ENCODE measurements at places on chromosomes 5 and 9. TPM values are rescaled to one million over a fixed set of nuclear protein-coding genes. Genes with fewer than 3 reads are reported as not detected.

The GHR gene
- 0.56 TPM for total RNA-seq

The TRPM3 gene
- total RNA-seq: not detected

The SPINK5 gene
- total RNA-seq: not detected

The SPINK13 gene
- total RNA-seq: not detected

The BHMT2 gene
- not detected for total RNA-seq

Data from HT1080 (cell line).